ENCODE measurements at places on chromosomes 11 and 22.

DNA sequence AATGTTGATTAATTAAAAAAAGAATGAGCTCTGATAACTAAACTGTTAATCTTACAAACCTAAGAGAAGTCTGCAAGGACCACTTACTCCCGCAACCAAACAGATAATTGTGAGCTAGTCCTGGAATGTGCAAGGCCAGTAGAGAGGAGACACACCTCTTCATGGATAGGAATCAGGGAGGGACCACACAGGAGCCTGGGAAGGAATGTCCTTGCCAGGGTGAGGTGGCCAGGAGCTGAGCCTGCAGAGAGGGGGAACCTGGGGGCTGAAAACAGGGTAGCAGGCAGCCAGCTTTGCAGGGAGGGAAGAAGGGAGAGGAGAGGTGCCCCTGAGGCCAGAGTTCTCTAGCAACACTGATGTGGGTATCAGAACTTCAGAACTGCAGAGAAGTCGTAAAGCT lies 9.4 kb upstream of the NLRP10 start:
- no peak for DNase-seq

- DNase-seq, result no peak
Observed at GRCh38 chr22:43292630-43293018, 50.5 kb downstream of the SCUBE1 start.

GRCh38 chr11:21295508-21295907 lies 626.1 kb downstream of the NELL1 start:
- no peak for DNase-seq

- no peak for DNase-seq
Observed at GRCh38 chr11:3055891-3056290, 1.3 kb downstream of the CARS1 start.

GRCh38 chr11:68525336-68525735 lies 64.8 kb downstream of the PPP6R3 start:
- DNase-seq, result no peak

DNA sequence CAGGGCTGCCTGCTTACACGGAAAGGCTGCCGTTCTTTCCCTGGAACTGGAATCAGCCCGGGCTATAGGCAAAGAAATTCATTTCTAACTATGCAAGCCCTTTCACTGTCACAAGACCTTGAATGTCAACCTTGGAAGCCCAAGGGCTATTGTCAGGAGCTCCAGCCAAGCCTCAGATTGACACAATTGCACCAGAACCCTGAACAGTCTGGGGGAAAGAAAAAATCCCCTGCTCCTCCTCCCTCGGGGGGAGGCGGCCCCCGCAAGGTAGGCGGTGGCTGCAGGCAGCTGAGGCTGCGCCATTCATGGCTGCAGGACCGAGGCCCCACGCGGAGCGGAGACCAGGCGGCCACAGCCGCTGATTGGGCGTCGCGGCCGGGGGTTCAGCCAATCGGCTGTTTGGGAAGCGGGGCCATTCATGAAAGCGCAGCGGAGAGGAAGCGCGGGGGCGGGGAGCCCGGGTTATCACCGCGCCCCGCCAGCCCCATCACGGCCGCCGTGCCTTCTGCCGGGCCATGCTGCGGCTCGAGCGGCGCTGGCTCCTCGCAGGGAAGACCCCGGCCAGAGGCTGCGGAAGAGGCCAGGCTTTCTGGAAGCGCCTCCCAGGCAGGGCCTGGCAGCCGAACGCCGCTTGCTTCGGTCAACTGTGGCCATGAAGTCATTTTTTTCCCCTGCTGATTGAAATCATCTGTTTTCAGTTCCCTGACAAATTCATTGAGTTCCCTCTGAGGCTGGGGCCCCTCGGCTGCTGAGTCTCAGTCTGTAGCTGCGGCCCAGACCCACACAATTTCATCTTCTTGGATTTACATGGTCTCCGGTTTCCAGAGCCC lies 38.1 kb upstream of the LINC01488 start:
- peak; percentile 80 for DNase-seq

- peak; percentile 7 for DNase-seq
Observed at GRCh38 chr22:40764763-40765441, 54.2 kb downstream of the SLC25A17 start.

DNA sequence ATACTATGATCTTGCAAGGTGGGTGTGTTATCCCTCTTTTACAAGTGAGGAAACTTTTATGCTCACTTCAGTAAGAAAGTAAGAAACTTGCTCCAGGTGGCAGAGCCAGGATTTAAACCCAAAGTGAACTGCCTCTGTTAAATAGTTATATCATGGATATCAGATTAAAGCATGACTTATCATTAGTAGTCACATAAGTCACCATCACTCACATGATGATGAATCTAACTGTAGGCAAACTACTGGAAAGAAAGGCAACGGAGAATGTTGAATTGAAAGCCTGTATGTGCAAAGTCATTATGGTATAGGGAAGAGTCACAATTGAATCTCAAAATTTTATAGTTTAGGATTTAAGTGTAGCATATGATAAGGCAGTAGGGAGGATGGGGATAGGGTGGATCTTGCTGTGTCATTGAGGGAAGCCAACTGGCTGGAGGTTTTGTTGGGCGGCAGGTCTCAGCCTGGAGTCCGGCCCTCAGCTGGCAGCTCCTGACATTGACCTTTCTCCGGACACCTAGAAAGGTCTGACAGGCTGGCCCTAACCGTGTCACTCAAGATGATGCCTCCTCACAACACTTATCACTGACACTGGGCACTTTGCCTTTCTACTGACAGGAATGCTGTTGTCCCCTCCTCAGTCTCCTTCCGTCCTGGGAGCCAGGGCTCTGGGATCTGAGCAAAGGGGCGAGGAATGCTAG lies 98.3 kb downstream of the EMSY start:
- no peak for DNase-seq

GRCh38 chr11:17612221-17613188 lies 65.4 kb downstream of the OTOG start:
- DNase-seq, result no peak

DNA sequence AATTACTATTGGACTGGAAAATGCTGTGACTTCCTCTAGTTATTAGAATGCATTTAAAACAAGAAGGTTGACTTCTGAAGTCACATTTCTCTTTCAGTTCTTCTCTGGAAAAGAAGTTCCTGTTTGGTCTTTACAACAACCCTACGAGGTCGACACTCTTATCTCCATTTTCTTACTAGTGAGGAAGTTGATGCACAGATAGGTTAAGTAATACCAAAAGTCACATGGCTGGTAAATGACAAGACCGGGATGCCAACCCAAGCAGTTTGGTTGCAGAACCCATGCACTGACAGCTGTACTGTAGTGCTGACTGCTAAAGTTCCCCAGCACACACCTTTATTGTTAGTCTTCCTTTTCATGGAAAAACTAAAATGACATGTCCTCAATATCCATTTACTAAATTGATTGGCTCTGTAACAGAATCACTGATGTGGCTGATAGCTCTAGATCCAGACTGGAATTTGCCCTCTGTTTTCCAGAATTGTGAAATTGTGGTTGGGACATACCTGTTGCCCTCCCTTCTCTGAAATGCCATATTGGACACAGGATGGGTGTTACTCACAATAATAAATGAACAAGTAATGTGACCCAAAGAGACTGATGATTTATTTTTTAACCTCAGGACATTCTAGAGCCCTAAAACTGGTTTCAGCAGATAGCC lies 9.4 kb upstream of the TECTA start:
- DNase-seq, result no peak

GRCh38 chr11:27349919-27350318 lies 13.1 kb downstream of the CCDC34 start:
- no peak for DNase-seq

GRCh38 chr11:78698612-78699011 lies 123.9 kb upstream of the NARS2 start:
- DNase-seq, result no peak

- no peak for DNase-seq
Observed at GRCh38 chr11:11076276-11076675, 218.4 kb upstream of the ZBED5 start.

DNA sequence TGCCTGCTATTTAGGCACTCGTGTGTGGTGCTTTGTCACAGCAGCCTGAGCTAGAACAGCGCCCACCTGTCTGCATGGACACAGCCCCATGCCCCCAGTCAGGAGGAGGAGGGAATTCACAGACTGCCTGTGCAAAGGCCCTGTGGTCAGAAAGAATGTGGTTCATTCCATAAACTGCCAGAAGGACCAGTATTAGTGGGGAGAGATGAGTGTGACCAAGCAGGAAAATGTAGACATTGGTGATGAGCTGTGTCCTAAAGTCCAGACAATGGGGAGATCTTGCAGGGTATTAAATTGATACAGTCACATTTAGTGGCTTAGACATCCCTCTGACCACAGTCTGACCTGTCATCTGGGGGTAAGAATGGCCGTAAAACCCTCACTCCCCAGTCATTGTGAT lies 83.7 kb upstream of the LINC01488 start:
- DNase-seq, result no peak

- DNase-seq, result no peak
Observed at GRCh38 chr11:61735391-61735790, 17.0 kb upstream of the MYRF start.

GRCh38 chr11:61797263-61797944 lies 4.7 kb downstream of the FEN1 start:
- peak; percentile 55 for DNase-seq

All from activated CD4-positive, alpha-beta T cell treated with anti-CD3 and anti-CD28 coated beads, Interleukin-2, amount 50 U/mL, for 48 hours (primary cell).